CD4-positive, alpha-beta T cell treated with Interleukin-4 for 4 hours (primary cell): ENCODE measurements at places on chromosomes 1 and 21.

DNA sequence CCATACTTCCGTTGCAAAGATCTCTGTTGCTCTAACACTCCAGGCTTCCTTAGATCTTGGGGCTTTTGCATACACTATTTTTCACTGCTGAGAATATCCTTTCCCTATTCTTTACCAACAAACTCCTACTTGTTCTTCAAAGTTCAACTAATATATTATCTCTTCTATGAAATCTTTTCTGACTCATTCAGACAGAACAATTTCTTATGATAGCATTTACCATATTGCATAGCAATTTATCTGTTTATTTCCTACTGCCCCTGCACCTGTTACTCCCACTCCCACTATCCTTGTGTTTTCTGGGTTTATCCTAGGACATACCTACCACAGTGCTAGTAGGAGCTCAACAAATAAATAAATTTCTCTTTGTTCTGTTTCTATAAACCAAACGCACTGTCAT is 11.0 kb downstream of the GADD45A start:
- DNase-seq: no peak

DNA sequence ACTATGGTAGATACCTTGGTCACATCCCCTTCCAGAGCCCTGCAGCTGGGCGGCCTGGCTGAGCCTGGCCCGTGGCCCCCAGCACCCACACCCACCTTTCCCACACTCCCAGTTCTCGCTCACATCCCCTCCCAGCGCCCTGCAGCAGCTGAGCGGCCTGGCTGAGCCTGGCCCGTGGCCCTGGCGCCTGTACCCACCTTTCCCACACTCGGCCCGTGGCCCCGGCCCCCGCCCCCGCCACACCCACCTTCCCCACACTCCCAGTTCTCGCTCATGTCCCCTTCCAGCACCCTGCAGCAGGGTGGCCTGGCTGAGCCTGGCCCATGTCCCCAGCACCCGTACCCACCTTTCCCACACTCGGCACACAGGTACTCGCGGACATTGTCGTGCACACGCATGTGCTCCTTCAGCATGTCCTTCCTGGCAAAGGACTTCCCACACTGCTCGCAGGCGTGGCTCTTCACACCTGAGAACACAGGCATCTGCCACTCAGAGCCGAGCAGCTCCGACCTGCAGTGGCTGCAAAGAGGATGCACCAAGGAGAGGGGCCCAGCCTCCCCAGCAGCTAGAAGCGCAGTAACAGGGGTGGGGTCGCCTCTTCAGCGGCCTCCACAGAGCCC is 52.5 kb upstream of the RIPK4 start:
- no peak for DNase-seq

DNA sequence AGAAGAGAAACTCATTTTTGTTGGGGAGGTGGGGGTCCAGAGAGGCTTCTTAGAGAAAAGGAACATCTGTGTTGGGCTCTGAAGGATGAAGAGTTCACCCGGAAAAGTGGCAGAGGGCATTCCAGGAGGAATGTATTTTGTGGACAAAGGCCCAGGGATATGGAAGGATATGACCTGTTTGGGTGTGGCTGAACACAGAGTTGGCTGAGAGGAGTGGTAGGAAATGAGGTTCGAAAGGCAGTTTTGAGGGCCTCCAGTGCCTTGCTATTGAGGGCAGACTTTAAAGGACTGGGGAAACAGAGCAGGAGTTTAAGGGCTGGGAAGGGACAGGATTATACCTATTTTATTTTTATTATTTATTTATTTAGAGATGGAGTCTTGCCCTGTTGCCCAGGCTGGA is 27.3 kb upstream of the WASF2 start:
- no peak for DNase-seq

DNA sequence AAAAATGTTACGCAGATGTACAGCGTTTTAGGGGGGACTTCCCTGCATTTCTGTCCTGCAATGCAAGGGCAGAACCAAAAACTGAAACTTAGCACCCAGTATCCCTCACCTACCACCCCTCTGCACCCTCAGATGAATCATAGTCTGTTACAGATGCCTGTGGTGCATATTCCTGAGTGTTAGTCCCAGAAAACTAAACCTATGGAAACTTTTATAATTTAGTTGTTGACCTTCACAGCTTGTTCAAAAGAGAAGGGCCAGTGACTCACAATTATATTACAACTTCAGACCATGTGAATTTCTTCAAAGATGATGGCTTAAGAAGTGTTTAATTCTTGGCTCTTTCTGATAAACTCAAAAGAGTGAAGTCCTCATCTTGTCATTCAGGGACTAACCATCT is 5.8 kb downstream of the PTGER3 start:
- DNase-seq: no peak

- DNase-seq: no peak
These were observed 13.9 kb downstream of the SERTAD4 start for GRCh38 chr1:210246447-210246846.

- DNase-seq: no peak
These were observed at the start of gene CSMD2 for GRCh38 chr1:34164771-34165391. CSMD2 (minus strand) TSS chr1:34165230; CDS start chr1:34165097, 133 bp downstream.

GRCh38 chr1:78004719-78005447 is at the start of gene DNAJB4:
DNAJB4 (plus strand) TSS chr1:78004939; CDS start chr1:78005111, 172 bp downstream.
- peak; percentile 93 for DNase-seq

DNA sequence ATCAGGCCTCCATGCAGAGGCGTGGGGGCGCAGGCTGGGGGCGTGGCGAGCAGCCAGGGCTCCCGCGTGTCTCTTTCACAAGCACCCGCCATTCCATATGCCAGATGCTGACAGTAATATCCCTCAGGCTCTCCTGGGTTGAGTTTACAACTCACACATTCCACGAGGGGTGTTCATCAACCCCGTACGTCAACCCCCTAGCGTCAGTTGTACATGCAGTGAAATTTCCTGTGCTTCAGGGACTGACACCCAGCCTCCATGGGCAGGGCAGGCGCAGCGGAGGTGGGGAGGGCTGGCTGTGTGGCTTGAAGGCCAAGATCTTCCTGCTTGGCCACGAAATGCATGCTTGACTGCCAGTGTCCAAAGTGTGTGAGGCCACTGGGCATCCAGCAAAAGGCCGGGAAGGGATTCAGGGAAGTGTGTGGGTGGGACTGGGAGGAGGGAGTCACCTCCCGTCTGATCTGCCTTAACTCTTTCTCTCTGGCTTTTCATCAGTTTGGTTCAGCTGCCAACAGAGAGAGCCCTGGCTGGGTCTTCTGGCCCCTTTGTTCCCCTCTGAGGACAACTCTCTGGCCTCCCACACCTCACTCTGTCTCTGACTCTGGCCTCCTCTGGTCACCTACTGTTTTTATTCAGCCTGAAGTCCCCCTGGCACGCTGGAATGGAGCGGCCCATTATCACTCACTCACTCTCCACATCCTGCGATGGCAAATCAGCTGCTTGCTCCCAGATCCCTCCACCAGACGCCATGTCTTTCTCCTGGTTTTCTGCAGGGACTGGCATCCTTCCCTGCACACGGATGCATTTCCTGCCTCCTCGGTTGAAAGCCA is 33.8 kb downstream of the CLIC6 start:
- no peak for DNase-seq

GRCh38 chr1:197399755-197400521 is 131.9 kb downstream of the CRB1 start:
- peak; percentile 55 for DNase-seq

- DNase-seq: no peak
These were observed 18.8 kb upstream of the GORAB start for GRCh38 chr1:170513138-170513537.

DNA sequence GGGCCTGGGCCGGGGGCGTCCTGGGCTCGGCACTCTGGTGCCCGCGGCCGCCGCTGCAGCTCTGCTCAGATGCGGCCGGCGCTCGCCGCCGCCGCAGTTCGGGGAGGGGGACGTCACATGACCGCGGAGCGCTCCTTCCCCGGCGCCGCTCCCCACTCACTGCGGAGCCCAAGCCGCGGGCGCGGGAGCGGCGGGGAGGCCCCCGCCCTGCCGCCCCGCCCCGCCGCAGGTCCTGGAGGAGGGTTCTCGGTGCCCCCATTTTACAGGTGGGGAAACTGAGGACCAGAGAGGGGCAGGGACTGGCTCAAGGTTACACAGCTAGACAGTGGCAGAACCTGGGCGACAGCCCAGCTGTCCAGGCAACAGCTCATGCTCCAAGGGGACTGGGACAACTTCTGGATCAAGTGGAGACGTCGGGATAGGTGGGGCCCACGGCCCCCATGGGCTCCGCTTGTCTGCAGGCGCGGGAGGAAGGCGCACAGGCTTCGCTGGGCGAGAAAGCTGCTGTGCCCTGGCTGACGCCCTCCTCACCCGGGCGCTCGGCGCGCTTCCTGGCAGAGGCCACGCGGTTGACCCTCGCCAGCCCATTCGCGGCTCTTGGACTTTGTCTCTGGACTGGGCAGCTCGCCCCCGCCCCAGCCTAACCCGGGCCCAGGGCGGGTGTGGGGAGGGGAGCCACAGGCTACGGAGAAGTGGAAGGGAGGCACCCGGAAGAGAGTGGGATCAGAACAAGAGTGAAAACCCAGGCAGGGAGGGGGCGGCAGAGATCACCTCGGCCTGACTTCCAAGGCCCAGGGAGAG is at the start of gene RAP1GAP:
RAP1GAP (minus strand) TSS at position 100 of the 801 bp plus-strand sequence. CDS start 49,325 bp downstream, outside the sequence.
- DNase-seq: peak; percentile 8

GRCh38 chr21:41933313-41934079 is 20.3 kb downstream of the C2CD2 start:
- DNase-seq: no peak

GRCh38 chr21:34933609-34934335 is 115.3 kb downstream of the RUNX1 start:
- DNase-seq: peak; percentile 85

- DNase-seq: no peak
These were observed 186.0 kb upstream of the PTGFR start for GRCh38 chr1:78304761-78305160.

DNA sequence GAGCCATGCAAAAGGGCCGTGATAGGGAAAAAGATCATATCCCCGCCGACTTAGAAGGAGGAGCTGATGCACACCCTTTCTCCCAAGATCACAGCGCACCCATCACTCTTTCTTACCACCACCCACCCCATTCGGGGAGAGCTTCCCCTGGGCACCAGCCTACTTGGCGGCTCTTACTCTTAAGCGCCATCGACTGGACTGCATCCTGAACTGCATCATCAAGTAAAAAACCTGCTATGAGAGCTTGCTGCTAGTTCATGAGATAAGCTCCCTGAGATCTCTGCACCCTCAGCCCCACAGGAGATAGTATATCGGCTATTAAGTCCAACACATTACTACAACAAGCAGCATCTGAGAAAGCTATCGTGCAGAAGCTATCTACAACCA is 125.1 kb downstream of the BARHL2 start:
- DNase-seq: no peak

GRCh38 chr1:26358411-26359384 is 4.8 kb upstream of the CRYBG2 start:
- peak; percentile 82 for DNase-seq

DNA sequence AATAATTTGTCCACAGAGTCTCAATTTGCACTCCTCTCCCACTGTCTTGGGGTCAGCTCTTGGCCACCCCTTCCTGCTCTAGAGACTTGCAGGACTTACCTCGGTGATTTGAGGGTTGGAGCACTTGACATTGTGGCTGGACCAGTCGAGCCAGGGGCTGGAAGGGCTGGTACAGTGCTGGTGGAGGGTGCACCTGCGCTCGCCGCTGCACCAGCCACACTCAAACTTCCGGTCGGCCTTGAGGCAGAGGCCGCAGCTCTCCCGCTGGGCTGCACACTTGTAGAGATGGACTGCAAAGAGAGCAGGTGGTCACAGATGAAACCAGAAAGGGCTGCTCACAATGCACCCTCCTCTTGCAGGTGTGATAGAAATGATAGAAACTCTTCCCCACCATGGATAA is 165.0 kb downstream of the PLXNA2 start:
- DNase-seq: no peak

- no peak for DNase-seq
These were observed 109.5 kb upstream of the KIF26B start for GRCh38 chr1:245045087-245045881.

DNA sequence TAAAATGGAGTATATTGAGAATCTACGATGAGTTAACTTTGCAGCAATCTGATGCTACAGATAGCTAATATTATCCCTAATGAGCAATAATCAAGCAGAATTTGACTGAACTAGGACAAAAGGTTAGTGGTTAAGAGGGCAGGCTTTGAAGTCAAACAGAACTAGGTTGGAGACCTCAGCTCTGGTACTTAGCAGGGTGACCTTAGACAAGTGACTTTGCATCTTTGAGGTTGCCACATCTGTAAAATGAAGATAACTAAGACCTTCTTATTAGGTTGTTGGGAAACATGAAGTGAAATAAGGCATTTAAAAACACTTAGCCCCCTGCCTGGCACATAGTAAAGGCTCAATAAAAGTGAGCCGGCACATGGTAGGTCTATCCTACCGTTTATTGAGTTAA is 4.3 kb upstream of the FUCA1 start:
- no peak for DNase-seq

DNA sequence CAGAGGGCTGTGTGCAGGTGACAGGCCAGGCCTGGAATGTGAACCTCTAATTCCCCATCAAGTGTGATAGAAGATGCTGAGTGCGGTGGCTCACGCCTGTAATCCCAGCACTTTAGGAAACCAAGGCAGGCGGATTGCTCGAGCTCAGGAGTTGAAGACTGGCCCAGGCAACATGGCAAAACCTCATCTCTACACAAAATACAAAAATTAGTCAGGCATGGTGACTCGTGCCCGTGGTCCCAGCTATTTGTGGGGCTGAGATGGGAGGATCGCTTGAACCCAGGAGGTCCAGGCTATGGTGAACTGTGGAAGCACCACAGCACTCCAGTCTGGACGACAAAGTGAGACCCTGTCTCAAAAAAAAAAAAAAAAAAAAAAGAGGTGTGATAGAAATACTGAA is 40.1 kb upstream of the PUM1 start:
- no peak for DNase-seq

GRCh38 chr1:225778337-225778669 is 677 bp downstream of the SRP9 start:
- no peak for DNase-seq

- DNase-seq: no peak
These were observed 25.8 kb upstream of the LPAR3 start for GRCh38 chr1:84918726-84919336.

- DNase-seq: no peak
These were observed 29.5 kb downstream of the DOP1B start for GRCh38 chr21:36186081-36186480.

DNA sequence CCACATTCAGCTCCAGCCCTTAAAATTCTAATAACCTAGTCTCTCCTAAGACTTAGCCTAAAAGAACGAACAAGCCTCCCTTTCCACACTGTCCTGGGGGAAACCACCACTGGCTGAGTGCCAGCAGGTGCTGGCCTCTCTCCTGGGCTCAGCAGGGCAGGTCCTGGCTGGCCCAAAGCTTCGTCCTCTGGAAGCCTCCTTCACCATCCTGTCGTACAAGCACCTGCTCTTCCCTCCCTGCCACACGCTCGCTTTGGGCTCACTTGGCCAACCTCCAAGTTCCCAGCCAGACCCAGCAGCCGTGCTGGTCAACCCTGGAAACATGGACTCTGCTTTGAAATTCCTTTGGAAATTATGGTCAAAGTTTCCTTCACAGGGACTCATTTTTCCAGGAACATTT is 58.2 kb upstream of the SLC25A33 start:
- no peak for DNase-seq

DNA sequence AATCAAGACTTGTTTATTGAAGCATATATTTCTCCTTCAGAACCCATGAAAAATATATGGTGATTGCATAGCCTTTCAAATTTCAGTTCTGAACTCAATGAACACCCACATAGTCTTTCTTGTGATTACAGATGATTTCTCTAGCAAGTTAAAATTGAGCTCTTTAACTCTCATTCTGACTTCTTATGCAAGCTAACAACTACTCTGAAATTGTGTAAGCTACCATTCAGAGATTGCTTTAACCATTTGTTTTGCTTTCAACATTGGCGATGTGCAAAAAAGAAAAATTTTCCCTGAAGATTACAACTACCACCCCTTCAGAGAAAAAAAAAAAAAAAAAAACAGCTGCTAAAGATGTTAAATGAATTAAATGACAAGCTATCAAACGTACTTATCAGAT is 193.9 kb downstream of the DAB1 start:
- DNase-seq: no peak

GRCh38 chr1:44808938-44809917 is 905 bp downstream of the BTBD19 start:
- DNase-seq: peak; percentile 96
